ENCODE measurements at places on chromosomes 3 and 15. TPM values are rescaled to one million over a fixed set of nuclear protein-coding genes. Genes with fewer than 3 reads are reported as not detected.

RASL12 gene
- 1.7 TPM for total RNA-seq

XIRP1 gene
- total RNA-seq = 0.09 TPM

IGSF10 gene
- 8.0 TPM for total RNA-seq

SLC9C1 gene
- total RNA-seq = 0.33 TPM

GNL3 gene
- 325 TPM for total RNA-seq

ARHGAP11A gene
- 33.9 TPM for total RNA-seq

GUCA1C gene
- not detected for total RNA-seq

EPB42 gene
- total RNA-seq = not detected

C3orf70 gene
- 1.1 TPM for total RNA-seq

CADM2 gene
- total RNA-seq = not detected

RBMS3 gene
- total RNA-seq = 84.1 TPM

MEF2A gene
- total RNA-seq = 95.1 TPM

ANKRD63 gene
- total RNA-seq = not detected

GRAMD2A gene
- total RNA-seq = 0.63 TPM

PAQR9 gene
- not detected for total RNA-seq

PIF1 gene
- total RNA-seq = 7.4 TPM

LSAMP gene
- 10.7 TPM for total RNA-seq

MME gene
- 50.4 TPM for total RNA-seq

MAP2K5 gene
- 9.6 TPM for total RNA-seq

PLSCR5 gene
- total RNA-seq = not detected

GNAT1 gene
- not detected for total RNA-seq

ESYT3 gene
- 0.27 TPM for total RNA-seq

CIP2A gene
- 7.1 TPM for total RNA-seq

CAMP gene
- total RNA-seq = not detected

KIF23 gene
- 48.6 TPM for total RNA-seq

TNFSF10 gene
- total RNA-seq = 5.0 TPM

C3orf22 gene
- not detected for total RNA-seq

SLC28A1 gene
- total RNA-seq = not detected

CCDC39 gene
- total RNA-seq = 0.27 TPM

ATXN7 gene
- total RNA-seq = 21.0 TPM

CLSTN2 gene
- total RNA-seq = 3.2 TPM

PARP15 gene
- total RNA-seq = 0.82 TPM

SNURF gene
- 8.7 TPM for total RNA-seq

B3GALNT1 gene
- 28.5 TPM for total RNA-seq

MCF2L2 gene
- not detected for total RNA-seq

AGBL1 gene
- not detected for total RNA-seq

KLHL40 gene
- not detected for total RNA-seq

CLDN11 gene
- 661 TPM for total RNA-seq

HIGD2B gene
- not detected for total RNA-seq

ANKRD34C gene
- total RNA-seq = not detected

LDHAL6B gene
- total RNA-seq = not detected

RHOV gene
- 0.82 TPM for total RNA-seq

ZIC1 gene
- not detected for total RNA-seq

ATP1B3 gene
- total RNA-seq = 68.4 TPM

SLC4A7 gene
- 450 TPM for total RNA-seq

VIPR1 gene
- 5.6 TPM for total RNA-seq

PLSCR2 gene
- not detected for total RNA-seq

TMEM207 gene
- not detected for total RNA-seq

KLHL18 gene
- total RNA-seq = 8.5 TPM

ZNF35 gene
- 10.1 TPM for total RNA-seq

STRA6 gene
- total RNA-seq = 0.18 TPM

MESP2 gene
- total RNA-seq = 2.9 TPM

CHRNA3 gene
- not detected for total RNA-seq

RBP2 gene
- total RNA-seq = not detected

FBXL2 gene
- 9.7 TPM for total RNA-seq

RTP1 gene
- total RNA-seq = not detected

EIF4A2 gene
- total RNA-seq = 383 TPM

ATP13A5 gene
- total RNA-seq = not detected

UNC13C gene
- 0.81 TPM for total RNA-seq

CNOT10 gene
- 46.6 TPM for total RNA-seq

Data from fibroblast of the aortic adventitia (primary cell).